Mesendoderm (in vitro differentiated cells): ENCODE measurements at places on chromosomes 6 and 20.

- no peak for DNase-seq
- no peak overlapping the region for H3K27ac ChIP-seq
- no peaks in the 10 kb centered on the region for H3K27me3 ChIP-seq
- H3K4me1 ChIP-seq, result no peaks in the 10 kb centered on the region
Observed at GRCh38 chr6:34540222-34540621, 15.9 kb downstream of the SPDEF start.

DNA sequence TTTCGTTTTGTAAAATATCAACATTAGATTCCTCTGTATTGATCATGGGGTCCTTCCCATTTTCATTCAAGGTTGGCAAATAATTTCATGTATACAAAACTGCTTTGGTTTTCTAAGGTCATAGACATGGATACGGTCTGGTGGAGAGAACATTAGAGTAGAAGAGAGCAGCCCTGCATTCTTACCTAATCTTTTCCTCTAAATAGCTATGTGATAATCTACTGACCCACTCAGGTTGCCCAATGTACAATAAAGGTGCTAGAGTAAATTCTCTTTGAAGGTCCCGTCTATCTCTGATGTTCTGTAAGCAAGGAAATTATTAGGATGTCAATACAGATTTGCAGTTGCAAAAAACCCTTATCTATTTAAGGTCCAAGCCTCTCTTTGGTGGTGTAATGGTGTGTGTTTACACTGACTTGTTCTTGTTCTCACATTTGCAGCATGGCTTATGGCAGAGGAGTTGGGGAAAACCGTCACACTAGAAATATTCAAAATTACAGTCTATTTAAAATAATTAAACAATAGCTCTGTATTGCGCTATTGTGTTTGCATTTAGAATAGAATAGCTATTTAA is 31.2 kb upstream of the NOX3 start:
- H3K4me3 ChIP-seq, result no peak overlapping the region
- H3K4me1 ChIP-seq, result no peaks in the 10 kb centered on the region
- no peak overlapping the region for H3K27ac ChIP-seq
- H3K27me3 ChIP-seq, result no peaks in the 10 kb centered on the region
- H3K36me3 ChIP-seq, result no peaks in the 10 kb centered on the region

GRCh38 chr20:37384683-37385174 is 38.8 kb downstream of the SRC start:
- H3K36me3 ChIP-seq, result peaks cover 5% of the 10 kb centered on the region
- DNase-seq, result peak; percentile 64
- H3K4me1 ChIP-seq, result no peaks in the 10 kb centered on the region

DNA sequence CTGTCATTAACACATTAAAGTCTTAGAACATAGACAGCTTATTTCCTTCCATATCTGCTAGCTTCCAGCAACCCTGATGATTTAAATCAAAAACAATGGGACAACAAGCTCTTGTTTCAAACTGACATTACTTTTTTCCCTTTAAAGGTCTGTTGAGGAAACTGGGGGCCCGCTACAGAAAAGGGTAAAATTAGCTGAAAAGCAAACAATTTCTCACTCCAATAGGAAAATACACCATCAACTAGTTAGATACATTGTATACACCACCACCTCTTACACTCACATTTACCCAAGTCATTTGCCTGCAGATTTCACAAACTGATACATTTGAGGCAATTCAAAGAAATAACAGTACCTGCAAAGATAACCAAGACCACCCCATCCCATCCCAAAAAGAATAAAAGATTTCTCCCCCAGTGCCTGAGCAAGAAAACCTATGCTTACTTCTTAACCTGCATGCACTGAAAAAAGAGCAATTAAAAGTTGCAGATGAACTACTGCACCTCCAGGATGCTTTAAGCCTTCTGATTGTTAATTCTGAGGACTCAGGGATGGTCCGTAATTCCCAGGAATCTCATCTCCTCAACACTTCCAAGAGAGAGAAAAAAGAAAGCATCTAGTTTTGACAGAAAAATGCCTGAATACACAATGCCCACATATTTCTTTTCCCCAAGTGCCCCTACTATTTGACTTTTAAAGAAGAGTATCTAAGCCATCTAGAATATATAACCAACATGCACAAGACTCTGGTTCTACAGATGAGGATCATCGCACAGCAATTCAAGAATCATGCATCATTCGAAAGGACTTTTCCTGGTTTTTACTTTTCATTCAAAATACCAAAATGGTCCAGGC is 5.6 kb downstream of the ZMYND8 start:
- no peak overlapping the region for H3K4me3 ChIP-seq
- H3K27me3 ChIP-seq, result no peaks in the 10 kb centered on the region
- no peak for DNase-seq

DNA sequence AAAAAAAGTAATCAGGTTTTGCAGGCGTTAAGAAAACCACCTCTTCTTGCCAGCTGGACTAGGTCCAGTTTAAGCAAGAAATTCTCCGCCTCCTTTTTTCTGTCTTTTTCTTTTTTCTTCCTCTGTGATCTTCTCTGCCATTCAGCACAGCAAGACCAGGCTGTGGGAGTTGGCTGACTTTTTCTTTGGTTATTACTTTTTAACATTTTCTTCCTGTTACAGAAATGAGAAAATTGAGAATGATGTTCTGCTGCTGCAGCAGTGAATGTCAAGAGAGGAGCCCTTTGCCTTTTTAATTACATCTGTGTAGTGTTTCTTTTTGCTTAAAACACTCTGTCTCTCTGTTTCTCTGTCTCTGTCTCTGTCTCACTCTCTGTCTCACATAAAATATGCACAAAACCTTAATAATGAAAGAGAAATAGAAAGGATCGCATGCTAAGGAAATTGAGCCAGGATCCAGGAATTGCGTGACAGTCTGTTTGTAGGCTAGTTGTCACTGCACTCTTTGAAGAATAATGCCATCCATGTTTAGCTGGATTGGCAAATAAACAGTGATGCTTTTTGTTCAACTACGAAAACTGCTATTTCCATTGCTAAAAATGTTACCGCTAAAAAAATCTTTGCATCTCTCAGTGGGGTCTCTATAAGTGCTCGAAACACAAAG is 103.2 kb upstream of the SUPT3H start:
- no peak for DNase-seq
- H3K27ac ChIP-seq, result no peak overlapping the region
- H3K27me3 ChIP-seq, result no peaks in the 10 kb centered on the region
- H3K4me3 ChIP-seq, result no peak overlapping the region

DNA sequence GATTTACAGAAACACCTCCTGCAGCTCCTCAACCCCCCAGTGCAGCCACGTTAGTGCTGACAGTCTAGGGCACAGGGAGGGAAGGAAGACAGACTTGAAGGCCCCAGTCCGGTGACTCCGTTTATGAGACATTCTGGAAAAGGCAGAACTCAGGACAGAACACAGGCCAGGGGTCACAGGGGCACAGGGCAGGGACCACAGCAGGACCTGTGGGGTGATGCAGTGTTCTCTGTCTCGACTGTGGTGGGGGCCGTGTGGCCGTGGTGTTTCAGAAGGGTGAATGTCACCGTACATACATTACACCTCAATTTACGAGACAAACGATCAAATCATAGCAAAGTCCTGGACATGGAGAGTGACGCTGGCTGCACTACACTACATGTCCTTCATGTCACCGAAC is 11.3 kb downstream of the BHLHE23 start:
- no peaks in the 10 kb centered on the region for H3K4me1 ChIP-seq
- DNase-seq, result no peak
- H3K27me3 ChIP-seq, result no peaks in the 10 kb centered on the region
- H3K36me3 ChIP-seq, result no peaks in the 10 kb centered on the region
- H3K27ac ChIP-seq, result no peak overlapping the region
- H3K4me3 ChIP-seq, result no peak overlapping the region

DNA sequence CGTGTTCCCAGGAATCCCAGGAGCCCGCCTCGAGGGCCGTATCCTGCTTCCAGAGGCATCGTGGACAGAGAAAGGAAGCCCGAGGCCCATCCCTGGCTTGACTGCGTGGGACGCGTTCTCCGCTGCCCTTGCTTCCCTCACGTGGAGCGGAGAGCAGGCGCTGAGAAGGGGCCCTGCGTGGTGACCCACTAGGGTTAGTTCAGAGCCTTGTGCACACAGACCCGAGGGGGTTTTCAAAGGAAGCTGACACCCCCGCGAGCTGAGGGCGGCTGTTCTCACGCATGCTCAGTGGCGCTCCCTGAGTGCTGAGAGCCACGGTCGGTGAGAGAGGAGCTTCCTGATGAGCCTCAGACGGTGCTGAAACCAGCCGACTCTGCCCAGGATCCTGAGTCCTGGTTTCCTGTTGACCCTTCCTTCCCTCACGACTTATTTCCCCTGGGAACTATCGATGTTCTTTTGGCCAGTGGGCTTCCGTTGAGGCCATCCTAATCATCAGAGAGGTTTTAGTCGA is 28.9 kb upstream of the CCR6 start:
- no peak for DNase-seq
- H3K4me3 ChIP-seq, result no peak overlapping the region
- H3K36me3 ChIP-seq, result no peaks in the 10 kb centered on the region
- H3K27ac ChIP-seq, result peak overlapping the region; percentile 78
- no peaks in the 10 kb centered on the region for H3K27me3 ChIP-seq
- peaks cover 2% of the 10 kb centered on the region for H3K4me1 ChIP-seq

- no peak for DNase-seq
- H3K4me1 ChIP-seq, result no peaks in the 10 kb centered on the region
- H3K27me3 ChIP-seq, result no peaks in the 10 kb centered on the region
- H3K4me3 ChIP-seq, result no peak overlapping the region
- no peaks in the 10 kb centered on the region for H3K36me3 ChIP-seq
Observed at GRCh38 chr6:16596616-16597331, 164.5 kb downstream of the ATXN1 start.

DNA sequence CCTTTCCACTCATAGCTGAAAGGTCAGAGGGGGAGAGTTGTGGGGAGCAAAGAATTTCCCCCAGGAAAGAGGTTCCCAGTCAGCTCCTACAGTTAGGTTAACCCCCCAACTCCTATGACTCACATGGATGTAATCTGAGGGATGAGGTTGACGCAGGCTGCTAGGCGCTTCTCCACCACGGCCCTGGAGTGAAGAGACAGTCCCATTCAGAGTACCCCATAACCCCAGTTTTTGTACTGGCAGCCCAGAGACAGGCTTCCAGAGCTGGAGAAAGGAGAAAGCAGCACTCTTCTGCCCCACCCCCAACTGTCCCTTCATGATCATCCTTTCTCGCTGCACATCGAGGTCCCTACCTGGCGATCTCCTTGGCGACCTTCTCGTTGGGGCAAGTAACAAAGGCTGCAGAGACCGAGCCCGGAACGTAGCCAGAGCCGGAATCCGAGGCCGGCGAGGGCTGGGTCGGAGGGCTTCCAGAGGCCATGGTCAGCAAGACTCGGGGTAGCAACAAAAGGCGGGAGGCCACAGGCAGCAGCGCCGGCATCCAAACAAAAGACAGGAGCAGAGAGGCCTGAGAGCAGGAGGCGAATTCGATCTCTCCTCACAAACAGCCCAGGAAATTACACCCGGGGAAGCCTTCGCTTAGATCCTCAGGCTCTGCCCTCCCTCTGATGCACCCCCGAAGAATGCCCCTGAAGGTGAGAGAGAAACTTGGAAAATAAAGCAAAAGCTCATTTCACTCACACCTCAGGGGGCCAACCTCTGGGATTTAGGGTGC is 592 bp downstream of the CUTA start:
- H3K27me3 ChIP-seq, result no peaks in the 10 kb centered on the region
- H3K4me1 ChIP-seq, result peaks cover 7% of the 10 kb centered on the region
- H3K4me3 ChIP-seq, result peak overlapping the region; percentile 67
- peaks cover 3% of the 10 kb centered on the region for H3K36me3 ChIP-seq
- peak; percentile 46 for DNase-seq
- H3K27ac ChIP-seq, result peak overlapping the region; percentile 62

- no peak for DNase-seq
- no peak overlapping the region for H3K4me3 ChIP-seq
Observed at GRCh38 chr20:18537651-18538050, 29.6 kb upstream of the SMIM26 start.

- no peaks in the 10 kb centered on the region for H3K4me1 ChIP-seq
- H3K27ac ChIP-seq, result no peak overlapping the region
- no peaks in the 10 kb centered on the region for H3K27me3 ChIP-seq
- no peak for DNase-seq
- H3K36me3 ChIP-seq, result no peaks in the 10 kb centered on the region
Observed at GRCh38 chr6:119207971-119208725, 129.7 kb upstream of the FAM184A start.

DNA sequence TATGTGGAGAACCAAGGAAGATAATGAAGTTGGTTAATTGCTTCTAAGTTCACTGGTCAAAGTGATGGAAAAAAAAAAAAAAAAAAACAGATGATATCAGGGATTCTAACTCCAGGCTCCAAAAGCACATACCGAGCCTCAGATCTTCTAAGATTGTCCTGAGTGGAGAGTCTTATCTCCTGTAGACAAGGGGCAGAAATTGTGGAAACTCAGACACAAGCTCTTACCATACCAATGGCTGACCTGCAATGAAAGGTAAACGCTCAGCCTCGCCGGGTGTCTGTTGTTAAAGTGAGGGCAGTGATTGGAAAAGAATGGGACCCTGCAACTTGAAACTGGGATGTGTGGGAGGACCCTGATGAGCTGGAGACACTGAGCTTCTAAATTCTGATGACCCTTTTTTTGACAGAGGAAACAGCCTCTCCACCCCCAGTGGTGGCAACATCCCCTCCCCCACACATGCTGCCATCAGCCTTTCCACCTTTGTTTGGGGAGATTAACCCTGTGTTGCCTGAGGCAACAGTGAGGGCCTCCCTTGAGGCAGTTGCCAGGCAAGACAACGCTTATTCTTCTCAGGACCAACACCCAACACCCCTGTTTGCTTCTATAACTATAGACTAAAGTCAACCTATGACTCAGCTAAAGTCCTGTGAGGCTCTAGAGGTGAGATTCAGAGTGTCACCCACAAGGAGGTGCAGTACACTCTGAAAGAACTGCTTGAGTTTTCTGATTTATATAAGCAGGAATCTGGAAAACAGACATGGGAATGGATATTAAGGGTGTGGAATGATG is 154.0 kb downstream of the THBS2 start:
- no peaks in the 10 kb centered on the region for H3K27me3 ChIP-seq
- no peaks in the 10 kb centered on the region for H3K36me3 ChIP-seq
- no peak overlapping the region for H3K4me3 ChIP-seq
- DNase-seq, result peak; percentile 88

DNA sequence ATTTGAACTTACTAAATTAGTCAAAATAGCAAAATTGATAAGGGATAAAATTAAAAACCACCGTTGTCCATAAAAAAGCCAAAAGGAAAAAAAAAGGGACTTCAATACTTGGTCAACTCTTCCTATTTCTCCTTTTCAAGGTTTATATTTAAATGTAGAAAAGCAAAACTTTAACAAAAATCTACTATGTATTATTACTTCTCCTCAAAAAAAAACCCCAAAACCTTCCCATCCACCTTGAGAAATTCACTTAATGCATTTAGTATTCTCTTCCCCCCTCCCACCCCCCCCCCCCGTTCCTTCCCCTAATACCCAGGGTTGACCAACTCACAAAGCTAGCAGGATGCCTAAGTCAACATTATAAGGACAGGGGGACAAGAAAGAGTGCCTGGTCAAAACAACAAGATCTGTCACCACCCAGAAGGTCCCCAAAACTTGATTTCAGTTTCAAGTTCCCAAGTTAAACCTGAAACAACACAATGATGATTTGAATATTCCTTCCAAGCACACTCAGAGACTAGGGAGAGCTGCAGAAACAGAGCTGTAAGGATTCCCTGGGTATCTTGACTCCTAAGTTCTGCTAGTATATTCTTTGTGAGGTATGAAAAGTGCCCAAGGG is 14.6 kb downstream of the GMDS start:
- no peaks in the 10 kb centered on the region for H3K27me3 ChIP-seq
- no peaks in the 10 kb centered on the region for H3K36me3 ChIP-seq
- DNase-seq, result no peak
